Tongue (tissue), 3 donors: ENCODE measurements at places on chromosomes 1 and 21. TPM values are rescaled to one million over a fixed set of nuclear protein-coding genes. Genes with fewer than 3 reads are reported as not detected.

Gene TACSTD2
- total RNA-seq, result 65.3 TPM

Gene METTL18
- 4.9 TPM for total RNA-seq

Gene IRF2BP2
- total RNA-seq, result 135 TPM

GRCh38 chr1:107941123-107941522 lies 23.9 kb downstream of the VAV3 start:
- DNase-seq, result no peak

DNA sequence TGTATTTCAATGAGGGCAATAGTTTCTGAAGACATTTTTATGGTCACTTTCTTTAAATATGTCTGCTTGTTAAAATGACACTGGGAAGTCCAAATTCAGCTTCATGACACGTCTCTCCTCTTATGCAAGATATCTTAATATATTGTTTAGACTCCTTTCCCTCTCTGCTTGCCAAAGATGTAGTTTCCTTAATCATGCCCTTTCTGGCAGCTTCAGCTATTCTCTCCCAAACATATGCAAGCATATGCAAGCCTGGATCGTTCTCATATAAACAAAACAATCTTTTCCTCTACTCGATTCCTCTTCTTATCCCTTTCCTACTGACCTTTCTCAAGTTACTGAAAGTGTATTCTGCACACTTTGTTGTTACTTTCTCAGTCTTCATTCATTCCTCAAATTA lies 372.2 kb downstream of the PTBP2 start:
- no peak for DNase-seq

Gene CERS2
- 37.2 TPM for total RNA-seq

- DNase-seq, result no peak
These were observed 17.5 kb downstream of the NCF2 start for GRCh38 chr1:183572721-183573120.

- no peak for DNase-seq
These were observed 444 bp upstream of the MAP3K6 start for GRCh38 chr1:27367160-27367650.

- DNase-seq, result no peak
These were observed 8.6 kb upstream of the ADGRB2 start for GRCh38 chr1:31772669-31773248.

Gene BCL2L15
- 0.41 TPM for total RNA-seq

DNA sequence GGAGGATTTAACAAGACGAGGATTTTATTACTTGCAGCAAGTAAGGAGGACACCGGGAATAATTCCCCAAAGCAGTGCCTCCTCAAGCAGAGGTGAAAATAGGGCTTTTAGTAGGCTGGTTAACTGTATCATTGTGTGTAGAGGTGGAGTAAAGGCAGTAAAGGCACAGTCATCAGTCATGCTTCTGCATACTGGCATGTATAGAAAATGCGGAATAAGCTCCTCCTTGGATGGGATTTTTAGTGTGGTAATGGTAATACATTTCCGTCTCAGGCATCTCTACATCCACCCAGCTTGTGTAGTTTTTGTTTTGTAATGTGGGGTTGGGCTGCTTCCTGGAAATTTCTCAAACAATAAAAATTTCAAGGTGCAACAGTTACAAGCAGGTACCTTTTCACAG lies 27.4 kb upstream of the GPR25 start:
- DNase-seq, result no peak
